Amygdala (tissue), 56 donors: ENCODE measurements at places on chromosomes 16 and 17.

DNA sequence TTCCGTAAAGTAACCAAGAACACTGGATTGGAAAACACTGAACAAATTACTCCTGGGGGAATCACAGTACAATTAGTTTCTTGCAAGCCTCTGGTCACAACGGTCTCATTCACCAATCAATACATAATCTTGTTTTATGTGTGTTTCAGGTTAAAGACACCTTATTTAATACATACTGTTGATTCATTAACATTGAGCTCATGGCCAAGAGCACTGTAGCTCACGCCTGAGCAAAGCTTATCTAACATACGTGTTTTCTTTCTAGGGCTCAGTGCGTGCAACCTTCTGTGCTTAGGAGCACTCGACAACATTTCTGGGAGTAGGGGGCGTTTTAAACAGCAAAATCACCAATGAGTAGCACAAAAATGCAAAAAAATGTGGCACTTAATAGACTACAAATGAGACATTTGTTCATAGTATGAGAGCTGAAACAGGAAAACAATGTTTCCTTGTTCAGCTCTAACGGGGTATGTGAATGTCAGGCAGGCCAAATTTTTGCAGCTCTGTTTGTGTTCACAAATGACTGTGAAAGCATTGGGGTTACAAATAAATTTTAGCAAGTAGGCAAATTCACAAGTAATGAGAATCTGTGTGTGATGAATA is 206.2 kb downstream of the CNTNAP4 start:
- DNase-seq = no peak

- no peak for DNase-seq
These were observed 231.2 kb downstream of the CPPED1 start for GRCh38 chr16:12572316-12572985.

DNA sequence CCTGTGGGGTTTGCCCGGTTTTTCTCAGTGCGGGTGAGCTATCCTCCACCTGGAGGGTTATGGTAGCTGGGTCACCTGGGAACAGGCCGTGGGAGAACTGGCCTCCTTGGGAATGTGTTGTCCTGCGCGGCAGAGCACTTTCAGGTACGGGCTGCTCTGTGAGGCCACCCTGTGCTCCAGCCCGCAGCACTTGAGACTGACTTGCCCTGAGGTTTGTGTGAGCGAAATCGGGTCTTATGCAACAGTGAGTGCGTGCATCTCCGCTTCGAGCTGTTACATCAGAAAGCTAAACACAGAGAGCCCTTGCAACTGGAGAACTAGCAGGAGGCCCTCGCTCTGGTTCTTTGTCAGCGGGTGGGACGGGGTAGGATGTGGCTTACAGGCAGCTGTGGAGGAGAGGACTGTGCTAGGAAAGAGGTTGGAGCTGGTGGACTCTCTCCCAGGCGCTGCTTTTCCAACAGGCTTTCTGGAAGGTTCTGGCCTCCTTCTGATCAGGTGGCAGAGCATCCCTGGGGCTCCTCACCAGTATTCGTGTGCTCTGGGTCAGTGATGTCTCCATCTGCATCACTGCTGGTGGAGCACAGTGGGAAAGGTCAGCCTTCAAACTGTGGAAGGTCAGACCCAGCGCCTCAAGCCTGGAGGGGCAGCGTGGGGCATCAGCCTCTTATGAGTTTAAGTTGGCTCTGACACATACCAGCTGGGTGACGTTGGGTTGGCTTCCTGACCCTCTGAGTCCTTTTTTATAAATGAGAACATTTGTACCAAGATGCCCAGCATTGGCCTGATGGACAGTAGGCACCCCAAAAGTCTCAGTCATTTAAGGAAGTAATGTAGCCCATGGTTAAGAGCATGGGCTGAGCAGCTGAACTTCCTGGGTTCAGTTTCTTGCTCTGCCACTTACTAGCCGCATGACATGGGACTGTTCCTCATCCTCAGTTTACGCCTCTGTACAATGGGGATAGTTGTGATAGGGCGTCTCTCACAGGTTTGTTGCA is 76.3 kb downstream of the KSR1 start:
- DNase-seq = no peak

DNA sequence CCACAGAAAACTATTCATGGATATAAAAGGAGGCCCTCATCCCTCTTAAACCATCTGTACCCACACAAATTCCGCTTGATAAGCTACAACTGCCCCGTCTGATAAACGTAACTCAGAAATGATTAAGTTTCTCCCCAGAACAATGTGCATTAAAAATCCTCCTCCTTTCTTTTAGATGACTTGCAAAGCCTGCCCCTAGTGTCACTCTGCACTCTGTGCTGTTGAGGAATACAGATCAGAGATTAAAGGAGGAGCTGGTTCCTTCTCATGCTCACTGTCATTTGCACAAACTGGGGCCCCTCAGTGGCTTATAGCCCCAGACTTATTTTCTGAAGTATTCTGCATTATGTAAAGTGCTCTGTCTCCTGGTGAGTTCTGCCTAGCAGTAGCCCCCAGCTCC is 33.3 kb downstream of the CDRT15 start:
- DNase-seq = no peak

DNA sequence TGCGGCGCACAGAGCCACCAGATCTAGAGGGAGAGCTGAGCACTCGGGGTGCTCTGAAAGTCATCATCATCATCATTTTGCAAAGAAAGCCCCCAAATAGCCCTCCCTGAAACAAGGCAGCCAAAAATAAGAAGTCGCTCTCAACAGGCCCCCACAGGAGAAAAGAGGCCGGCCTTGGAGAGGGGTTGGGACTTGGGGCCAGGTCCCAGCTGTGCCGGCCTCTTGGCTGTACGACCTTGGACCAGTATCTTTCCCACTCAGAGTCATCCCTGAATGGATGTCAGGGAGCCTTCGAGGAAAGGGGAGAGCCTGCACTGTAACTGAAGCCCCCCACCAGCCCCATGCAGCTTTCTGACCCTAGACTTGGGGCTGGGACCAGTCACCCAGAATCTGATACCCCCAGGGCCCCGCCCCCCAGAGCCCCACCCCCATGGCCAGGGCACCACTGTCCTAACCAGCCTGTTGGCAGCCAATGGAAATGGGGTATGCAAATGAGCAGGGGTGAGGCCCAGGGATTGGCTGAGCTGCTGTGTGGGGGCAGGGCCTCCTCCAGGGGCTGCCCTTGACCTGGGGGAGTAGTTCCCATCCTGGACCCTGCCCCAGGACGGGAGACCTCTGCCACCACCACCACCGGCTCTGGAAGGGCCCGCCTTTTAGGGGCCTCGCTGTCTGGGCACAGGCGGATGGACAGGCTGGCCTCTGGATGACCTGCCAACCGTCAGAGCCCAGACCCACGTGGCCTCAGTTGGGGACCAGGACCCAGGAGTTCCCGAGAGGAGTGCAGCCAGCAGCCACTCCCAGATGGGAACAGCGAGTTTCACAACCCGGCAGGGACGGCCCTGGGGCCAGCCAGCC is 15.4 kb downstream of the ZFPM1 start:
- no peak for DNase-seq

DNA sequence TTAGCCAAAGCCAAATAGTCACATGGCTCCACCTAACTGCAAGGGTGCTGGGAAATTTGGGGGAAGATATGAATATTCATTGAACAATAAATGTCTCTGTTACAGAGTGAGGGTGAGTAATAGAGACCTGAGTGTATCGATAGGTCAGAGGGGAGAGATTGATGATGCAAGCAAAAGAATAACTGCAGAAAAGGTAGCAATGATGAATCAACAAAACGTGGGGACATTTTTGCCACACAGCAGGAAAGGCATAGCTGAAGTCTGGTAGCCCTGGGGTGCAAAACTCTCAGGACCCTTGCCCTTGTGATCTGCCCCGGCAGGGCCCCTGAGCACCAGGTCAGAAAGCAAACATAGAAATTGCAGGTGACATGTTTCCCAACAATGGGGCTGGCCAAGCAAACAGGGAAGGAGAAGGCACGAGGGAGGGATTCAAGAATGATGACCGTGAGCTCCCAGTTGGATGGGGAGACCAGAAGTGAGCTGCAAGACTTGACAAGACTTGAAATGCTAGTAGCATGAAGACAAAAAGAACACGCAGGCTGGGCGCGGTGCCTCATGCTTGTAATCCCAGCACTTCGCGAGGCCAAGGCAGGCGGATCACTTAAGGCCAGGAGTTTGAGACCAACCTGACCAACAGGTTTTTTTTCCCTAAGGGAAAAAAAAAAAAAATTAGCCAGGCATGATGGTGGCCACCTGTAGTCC is 12.7 kb upstream of the HERPUD1 start:
- no peak for DNase-seq

- DNase-seq = no peak
These were observed 80.2 kb upstream of the COX10 start for GRCh38 chr17:13989138-13989537.

- DNase-seq = no peak
These were observed 371.6 kb upstream of the MAF start for GRCh38 chr16:79972053-79972704.

DNA sequence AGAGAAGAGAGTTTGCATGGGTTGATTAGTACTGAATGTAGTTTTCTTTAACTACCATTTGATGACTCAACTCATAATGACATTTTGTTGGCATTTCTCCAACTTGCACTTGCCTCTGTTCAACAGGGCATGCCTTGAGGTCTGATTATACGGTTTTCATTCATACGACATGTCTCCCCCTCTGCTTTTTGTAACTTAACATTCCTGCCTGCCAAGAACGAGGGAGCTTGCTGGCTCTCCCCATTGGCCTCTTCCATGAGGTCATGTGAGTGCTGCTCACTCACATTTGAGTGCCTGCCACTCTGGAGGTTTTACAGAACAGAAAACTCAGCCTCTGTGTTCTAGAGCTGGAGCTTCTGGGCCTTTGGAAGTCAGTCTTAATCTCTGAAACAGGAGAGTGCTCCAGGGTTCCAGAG is 19.7 kb downstream of the MAP2K6 start:
- DNase-seq = no peak

GRCh38 chr17:79273660-79274059 is 199.0 kb downstream of the ENGASE start:
- no peak for DNase-seq

GRCh38 chr16:12245088-12245920 is 268.8 kb downstream of the SNX29 start:
- DNase-seq = no peak

DNA sequence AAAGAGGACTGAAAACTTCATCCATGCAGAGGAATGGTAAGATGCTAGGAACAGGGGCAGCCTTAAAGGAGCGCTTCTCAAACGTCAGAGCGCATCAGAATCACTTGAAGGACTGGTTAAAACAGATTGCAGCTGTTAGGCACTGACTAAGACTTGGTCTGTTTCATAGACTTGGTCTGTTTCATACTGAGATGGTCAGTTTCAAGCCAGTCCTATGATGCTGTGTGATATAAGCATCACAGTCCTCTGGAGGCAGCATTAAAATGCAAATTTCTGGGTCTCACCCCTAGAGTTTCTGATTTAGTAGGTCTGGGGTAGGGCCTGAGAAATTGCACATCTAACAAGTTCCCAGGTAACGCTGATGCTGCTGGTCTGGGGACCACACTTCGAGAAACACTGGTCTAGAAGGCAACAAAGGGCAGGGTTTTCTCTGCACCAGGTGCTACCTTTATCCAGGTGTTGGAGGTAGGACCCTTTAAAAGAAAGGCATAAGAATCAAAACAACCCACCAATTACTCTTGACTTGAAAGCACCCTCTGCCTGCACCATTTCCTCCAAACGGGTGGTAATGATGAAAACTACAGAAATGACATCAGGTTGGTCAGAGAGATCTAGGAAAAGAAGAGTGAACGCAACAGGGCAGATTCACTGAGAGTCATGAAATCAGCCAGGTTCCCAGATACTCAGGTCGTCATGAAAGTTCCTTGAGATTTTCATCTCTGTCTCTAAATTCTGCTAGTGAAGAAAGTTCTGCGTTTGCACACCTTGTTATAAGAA is 95.0 kb upstream of the RCVRN start:
- DNase-seq = no peak

GRCh38 chr16:72002619-72003018 is 2.4 kb upstream of the PKD1L3 start:
- no peak for DNase-seq

DNA sequence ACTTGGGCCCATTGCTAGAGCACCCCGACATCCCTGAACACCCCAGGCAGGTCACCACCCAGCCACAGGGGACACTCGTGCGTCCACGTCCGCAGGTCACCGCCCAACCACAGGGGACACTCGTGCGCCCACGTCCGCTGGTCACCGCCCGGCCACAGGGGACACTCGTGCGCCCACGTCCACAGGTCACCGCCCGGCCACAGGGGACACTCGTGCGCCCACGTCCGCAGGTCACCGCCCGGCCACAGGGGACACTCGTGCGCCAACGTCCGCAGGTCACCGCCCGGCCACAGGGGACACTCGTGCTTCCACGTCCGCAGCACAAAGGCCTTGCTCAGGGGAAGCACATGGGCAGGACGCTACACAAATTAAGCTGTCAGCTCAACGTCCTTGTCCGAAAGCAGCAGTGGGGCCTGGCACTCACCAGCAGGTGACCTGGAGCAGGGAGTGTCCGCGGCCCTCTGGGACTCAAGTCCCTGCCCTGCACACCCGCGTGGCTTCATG is 17.7 kb downstream of the GALNS start:
- no peak for DNase-seq

GRCh38 chr16:3256146-3256865 is at the start of gene MEFV:
Gene MEFV, minus strand, starts transcription at chr16:3256633. Its CDS starts 46 bp downstream, at chr16:3256587.
- no peak for DNase-seq

DNA sequence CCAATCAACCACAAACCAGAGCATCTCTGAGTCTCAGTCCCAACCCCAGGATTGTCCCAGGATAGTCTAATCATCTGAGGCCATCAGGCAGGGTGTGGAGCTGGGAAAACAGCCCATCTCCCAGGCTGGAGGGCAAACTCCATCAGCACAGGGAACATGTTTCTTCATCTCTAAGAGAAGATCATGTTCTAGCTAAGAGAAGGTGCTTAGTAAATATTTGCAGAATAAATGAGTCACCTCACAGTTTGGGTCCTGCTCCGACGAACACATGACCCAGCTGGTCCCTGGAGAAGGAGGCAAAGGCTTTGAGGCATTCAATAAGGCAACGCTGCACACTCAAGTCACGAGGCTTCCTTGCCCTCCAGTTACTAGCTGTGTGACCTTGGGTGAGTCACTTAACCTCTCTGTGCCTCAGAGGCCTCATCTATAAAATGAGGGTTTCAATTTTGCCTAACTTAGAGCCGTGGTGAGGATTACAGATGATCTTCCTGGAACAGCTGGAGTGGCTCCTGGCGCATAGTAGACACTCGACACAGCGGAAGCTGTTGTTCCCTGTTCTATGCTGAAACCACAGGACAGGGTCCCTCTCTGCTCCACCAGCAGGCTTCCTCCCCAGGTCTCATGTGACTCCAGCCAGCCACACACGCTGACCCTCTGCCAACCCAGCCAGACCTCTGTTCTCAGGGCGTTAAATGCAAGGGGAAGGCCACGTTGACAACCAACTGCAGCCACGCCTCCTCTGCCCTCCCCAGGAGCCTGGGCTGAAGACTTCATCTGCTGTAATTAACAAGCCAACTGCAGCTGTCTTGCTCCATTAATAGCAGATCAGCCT is 10.3 kb upstream of the RPL38 start:
- no peak for DNase-seq

GRCh38 chr17:21034340-21035235 is 8.2 kb downstream of the USP22 start:
- DNase-seq = no peak

- no peak for DNase-seq
These were observed 3.1 kb upstream of the C17orf58 start for GRCh38 chr17:67999291-67999911.

GRCh38 chr16:68187505-68187904 is 48.4 kb downstream of the ESRP2 start:
- DNase-seq = no peak
